ENCODE measurements at places on chromosomes 7 and 10.
A peak's percentile ranks its signal among the peaks of the same experiment; 100 is the strongest.

DNA sequence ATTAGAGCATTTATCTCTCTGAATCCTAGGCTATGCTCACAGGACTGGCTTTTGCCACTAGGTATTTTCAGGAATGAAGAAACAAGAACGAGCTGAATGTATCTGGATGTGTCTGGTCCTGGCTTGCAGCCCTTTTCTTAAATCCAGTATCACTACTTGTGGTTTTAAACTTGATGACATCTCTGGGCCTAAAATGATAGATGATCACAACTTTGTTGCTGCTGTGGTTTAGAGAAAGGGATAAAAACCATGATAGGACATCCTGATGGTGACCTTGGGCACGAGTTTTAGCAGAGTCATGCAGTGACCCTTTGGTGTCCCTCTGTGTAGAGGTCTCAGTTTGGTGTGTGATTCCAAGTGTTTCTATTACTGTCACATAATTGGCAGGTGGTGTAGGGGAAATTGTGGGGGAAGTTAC lies 31.7 kb upstream of the SEMA3C start:
- H3K4me1 ChIP-seq, result no peaks in the 10 kb centered on the region
- H3K27ac ChIP-seq, result no peak overlapping the region
- H3K4me3 ChIP-seq, result no peak overlapping the region
- no peaks in the 10 kb centered on the region for H3K36me3 ChIP-seq
- no peaks in the 10 kb centered on the region for H3K27me3 ChIP-seq
- DNase-seq, result no peak

DNA sequence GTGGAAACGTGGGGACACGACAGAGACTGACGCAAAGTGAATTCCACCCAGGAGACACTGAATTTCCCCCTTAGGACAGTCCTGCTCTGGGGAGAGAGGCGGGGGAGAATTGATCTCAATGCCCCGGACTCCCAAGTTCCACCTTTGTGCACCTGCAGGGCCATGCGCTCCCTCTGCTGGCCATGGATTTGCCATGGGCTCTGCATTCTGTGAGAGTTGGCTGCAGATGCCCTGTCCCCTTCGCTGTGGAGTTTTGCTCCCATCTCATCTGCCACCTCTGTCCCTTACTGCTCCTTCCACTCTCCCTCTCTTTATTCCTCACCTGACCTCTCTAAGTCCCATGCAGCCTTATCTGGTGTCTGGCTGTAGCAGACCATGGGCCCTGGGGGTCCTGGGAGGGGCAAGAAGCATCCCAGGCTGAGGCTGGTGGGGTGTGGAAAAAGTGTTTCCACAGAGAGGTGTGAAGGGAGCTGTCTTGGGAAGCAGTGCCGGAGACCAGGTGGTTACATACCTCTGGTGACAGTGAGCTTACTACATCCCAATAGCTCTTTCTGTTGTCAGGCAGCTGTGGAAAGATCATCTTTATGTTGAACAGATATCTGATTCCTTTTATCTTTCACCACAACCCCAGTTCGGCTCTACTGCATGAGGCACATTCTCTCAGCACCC lies 14.3 kb downstream of the GHRHR start:
- peaks cover 5% of the 10 kb centered on the region for H3K4me1 ChIP-seq
- no peaks in the 10 kb centered on the region for H3K36me3 ChIP-seq
- H3K27ac ChIP-seq, result no peak overlapping the region

- no peaks in the 10 kb centered on the region for H3K4me1 ChIP-seq
- no peaks in the 10 kb centered on the region for H3K36me3 ChIP-seq
- DNase-seq, result no peak
- no peak overlapping the region for H3K4me3 ChIP-seq
- no peaks in the 10 kb centered on the region for H3K27me3 ChIP-seq
- H3K27ac ChIP-seq, result no peak overlapping the region
These were observed 191.2 kb downstream of the PLXDC2 start for GRCh38 chr10:20007426-20007825.

DNA sequence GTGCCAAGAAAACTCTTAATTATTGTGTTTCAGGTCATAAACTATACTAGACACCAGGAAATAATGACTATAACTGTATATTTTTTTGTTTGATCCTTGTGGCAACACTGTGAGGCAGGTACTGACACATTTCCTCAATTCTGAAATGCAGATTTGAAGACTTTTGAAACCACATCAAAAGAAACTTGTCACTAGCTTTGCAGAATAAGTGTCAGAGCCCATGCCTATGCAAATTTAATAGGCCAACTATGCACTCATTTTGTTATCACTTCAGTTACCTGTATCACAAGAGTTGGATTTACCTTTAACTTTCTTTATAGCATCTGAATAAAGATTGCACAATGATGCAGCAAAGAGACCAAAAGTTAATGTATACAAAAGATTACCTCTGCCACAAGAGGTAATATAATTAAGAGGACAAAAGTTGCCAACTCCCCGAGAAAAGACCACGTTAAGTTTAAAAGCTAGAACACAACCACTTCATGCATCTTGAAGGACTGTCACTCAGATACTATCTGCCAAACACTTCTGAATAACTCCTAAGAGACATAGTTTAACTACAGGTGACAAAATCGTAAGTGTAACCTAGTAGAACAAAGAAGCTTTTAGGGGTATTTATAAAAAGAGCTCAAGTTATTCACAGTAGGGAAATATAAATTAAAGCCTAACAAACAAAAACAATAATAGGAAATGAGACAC lies 80.5 kb downstream of the ELAPOR2 start:
- no peaks in the 10 kb centered on the region for H3K27me3 ChIP-seq
- H3K27ac ChIP-seq, result peak overlapping the region; percentile 36
- peaks cover 7% of the 10 kb centered on the region for H3K36me3 ChIP-seq
- H3K4me1 ChIP-seq, result peaks cover 26% of the 10 kb centered on the region
- no peak overlapping the region for H3K4me3 ChIP-seq

- H3K27me3 ChIP-seq, result no peaks in the 10 kb centered on the region
- no peak overlapping the region for H3K4me3 ChIP-seq
- DNase-seq, result no peak
- H3K27ac ChIP-seq, result no peak overlapping the region
These were observed 17.6 kb downstream of the LMOD2 start for GRCh38 chr7:123673137-123673732.

GRCh38 chr10:46097576-46098317 lies 51.7 kb upstream of the MSMB start:
- no peak overlapping the region for H3K4me3 ChIP-seq
- peaks cover 18% of the 10 kb centered on the region for H3K4me1 ChIP-seq
- peak overlapping the region; percentile 6 for H3K27ac ChIP-seq
- peaks cover 1% of the 10 kb centered on the region for H3K36me3 ChIP-seq

DNA sequence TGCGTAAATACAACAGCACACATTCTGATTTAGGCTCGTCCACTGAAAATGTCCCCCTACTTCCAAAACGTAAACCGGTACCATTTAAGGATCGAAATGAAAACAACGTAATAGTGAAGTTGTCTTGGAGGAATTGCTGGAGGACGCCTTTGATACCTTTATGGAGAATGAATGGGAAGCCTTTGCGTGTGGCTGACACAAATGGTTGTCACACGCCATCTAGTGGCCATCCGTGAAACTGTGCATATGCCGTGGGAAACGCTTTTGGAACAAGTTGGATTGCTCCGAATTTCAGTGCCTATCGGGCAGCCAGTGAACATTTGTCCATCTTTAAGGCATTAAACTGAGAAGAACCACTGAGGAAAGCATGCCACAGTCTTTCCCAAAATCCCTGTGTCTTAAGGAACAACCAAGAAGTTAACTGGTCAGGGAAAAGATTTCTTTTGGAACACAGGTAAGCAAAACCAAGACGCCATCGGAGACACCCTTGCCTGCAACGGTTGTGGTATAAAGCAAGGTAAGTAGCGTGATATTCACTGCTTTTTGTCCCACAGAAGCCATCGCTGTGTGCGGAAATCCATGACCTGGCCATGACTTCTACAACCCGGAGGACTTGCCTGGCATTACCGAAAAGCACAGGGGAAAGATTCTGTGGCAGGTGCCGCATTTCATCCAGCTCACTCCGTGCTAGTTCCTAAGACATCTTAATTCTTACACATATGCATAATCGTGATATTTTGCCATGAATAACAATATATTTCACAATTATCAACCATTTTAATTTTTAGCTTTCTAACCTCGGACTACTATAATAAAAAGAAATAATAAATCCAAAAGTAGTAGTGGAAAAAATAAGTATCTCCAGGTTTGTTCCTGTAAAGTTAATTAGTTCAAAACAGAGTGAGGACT lies 100.6 kb downstream of the FAM204A start:
- peak; percentile 45 for DNase-seq
- peaks cover 59% of the 10 kb centered on the region for H3K27me3 ChIP-seq
- H3K36me3 ChIP-seq, result no peaks in the 10 kb centered on the region
- no peak overlapping the region for H3K27ac ChIP-seq
- H3K4me3 ChIP-seq, result no peak overlapping the region

DNA sequence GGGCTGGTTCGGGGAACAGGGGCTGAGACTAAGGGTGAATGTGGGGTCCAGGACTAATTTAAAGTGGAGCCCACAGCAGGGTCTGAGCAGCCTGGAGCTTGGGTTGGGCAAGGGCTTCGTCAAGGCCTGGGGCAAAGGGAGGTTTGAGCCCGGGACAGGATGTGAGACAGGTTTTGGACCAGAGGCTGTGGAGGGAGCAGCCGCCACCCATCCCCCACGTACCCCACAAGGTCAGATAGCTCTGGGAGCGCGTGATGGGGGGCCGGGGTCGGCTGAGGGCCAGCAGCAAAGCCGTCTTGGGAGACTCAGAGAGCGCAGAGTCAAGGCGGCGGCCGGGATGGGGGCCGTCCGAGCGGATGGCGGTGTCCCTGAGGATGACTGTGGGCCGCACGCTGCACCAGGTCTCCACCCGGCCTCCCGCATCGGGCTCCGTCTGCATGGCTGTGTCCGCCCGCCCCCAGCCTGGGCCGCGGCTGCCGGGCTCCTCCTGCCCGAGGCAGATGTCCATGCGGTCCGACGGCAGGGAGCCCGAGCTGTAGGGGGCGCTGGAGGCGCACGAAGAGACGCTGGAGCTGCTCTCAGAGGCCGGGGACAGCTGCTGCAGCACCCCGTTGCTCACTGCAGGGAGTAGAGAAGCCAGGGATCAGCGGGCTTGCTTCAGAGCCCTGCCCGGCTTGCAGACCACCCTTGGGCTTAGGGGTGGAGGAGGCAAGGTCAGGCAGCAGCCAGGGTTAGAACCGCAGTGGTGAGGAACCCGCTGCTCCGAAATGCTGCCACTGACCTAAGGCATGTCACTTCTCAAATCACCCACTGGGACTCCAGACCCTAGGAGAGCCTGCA lies 12.1 kb downstream of the PDZD7 start:
- H3K4me1 ChIP-seq, result peaks cover 17% of the 10 kb centered on the region
- H3K36me3 ChIP-seq, result no peaks in the 10 kb centered on the region
- H3K27ac ChIP-seq, result no peak overlapping the region
- DNase-seq, result peak; percentile 85
- no peak overlapping the region for H3K4me3 ChIP-seq

DNA sequence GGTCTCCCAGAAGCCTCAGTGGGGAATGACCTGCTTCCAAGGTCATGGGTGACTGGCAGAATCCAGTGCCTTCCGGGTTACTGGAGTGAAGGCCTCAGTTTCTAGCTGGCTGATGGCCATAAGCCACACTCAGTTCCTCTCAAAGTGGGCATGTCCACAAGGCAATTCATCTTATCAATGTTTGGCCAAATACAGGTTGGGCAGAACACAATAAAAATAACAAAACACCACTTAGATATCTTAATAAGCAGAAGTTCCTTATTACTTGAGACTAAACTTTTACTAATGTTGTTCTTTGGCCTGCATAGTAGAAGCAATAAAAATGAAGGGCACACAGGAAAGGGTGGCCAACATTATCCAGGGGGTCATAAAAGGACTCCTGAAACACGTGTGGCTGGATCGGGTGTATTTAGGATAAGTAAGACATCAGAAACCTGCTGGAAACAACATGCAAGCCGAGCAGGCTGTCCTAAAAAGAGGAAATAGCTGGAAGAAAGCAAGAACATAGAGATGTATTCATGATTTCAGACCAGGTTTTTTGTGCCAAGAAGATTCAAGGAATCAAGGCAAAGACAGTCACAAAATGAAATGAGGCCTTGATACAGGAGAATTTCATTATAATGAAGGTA lies 19.6 kb upstream of the AKR1C2 start:
- no peak overlapping the region for H3K27ac ChIP-seq
- no peaks in the 10 kb centered on the region for H3K27me3 ChIP-seq
- no peaks in the 10 kb centered on the region for H3K4me1 ChIP-seq

DNA sequence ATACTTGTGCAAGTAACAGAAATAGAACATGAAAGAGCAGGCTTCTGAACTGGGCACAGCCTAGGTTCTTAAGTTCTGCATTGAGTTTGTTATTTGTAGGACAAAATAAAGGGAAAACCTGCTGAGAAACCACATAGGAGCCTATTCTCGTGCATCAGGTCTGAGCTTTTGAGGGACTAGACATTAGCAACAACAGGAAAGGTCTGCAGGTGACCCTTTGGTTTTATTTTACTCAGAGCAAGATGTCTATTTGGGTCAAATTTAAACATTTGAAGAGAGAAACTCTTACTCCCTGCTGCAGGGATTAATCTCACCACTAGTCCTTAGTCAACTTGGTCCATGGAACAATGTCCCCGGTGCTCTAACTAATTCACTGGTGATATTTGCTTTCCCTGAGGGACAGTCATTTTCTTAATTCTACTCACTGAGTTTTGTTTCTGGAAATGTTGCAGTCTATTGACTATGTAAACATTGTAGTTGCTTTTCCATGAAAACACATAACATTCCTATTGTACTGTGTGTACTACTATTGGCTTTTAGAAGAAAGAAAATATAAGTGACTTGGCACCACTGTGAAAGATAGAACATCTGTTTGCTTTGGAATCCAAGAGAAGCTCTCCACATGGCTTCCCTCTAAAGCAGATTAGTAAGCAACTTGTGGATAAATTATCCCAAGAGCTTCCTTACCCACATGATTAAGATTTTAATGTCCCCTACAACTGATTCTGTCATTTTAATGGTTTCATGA lies 108.2 kb downstream of the CHRM2 start:
- H3K4me1 ChIP-seq, result no peaks in the 10 kb centered on the region
- H3K27me3 ChIP-seq, result no peaks in the 10 kb centered on the region
- H3K27ac ChIP-seq, result no peak overlapping the region
- DNase-seq, result no peak
- no peak overlapping the region for H3K4me3 ChIP-seq

DNA sequence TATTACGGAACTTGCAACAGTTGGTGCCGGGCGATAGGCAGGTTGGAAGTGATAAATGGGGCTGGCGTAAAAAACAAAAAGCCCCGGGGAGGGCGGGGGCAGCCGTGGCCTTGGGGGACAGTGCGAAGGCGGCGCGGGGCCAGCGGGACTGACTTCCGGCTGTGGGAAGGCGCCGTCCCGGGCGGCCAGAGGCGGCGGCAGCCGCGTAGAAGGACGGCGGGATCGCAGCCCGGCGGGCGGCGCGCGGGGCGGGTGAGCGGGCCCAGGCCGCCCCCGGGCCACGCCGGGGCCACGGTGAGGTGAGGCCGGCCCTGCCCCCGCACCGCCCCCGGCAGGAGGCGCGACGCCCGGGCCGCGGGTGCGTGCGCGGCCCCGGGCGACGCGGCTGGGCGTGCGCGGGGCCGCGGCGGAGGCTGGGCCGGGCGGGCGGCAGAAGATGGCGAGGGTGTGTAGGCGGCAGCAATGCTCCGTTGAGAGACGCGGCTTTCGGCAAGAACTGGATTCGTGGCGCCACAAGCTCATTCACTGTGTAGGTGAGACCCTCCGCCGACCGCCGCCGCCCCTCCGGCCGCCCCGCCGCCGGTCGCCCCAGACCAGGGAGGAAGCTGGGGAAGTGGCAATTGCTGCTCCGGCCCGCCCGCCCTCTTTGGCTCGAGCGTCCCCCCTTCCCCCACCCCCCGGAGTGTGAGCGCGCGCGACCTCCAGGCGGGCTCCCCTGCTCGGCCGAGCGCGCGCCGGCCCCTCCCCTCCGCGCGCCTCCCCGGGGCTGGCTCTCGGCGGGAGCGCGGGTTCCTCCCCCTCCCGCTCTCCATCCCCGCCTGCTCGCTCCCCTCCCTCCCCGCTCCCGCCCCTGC lies at the start of gene LCOR:
LCOR (plus strand) TSS at position 432 of the 854 bp plus-strand sequence. CDS start 116,760 bp downstream, outside the sequence.
- peaks cover 24% of the 10 kb centered on the region for H3K36me3 ChIP-seq
- H3K27me3 ChIP-seq, result no peaks in the 10 kb centered on the region
- H3K4me3 ChIP-seq, result peak within 1 kb of the TSS; percentile 92
- H3K27ac ChIP-seq, result peak within 1 kb of the TSS; percentile 94
- DNase-seq, result peak; percentile 90
- H3K4me1 ChIP-seq, result peaks cover 48% of the 10 kb centered on the region

Data from activated naive CD8-positive, alpha-beta T cell treated with anti-CD3 and anti-CD28 coated beads for 36 hours (primary cell).